ENCODE measurements at places on chromosomes 12 and 14.

DNA sequence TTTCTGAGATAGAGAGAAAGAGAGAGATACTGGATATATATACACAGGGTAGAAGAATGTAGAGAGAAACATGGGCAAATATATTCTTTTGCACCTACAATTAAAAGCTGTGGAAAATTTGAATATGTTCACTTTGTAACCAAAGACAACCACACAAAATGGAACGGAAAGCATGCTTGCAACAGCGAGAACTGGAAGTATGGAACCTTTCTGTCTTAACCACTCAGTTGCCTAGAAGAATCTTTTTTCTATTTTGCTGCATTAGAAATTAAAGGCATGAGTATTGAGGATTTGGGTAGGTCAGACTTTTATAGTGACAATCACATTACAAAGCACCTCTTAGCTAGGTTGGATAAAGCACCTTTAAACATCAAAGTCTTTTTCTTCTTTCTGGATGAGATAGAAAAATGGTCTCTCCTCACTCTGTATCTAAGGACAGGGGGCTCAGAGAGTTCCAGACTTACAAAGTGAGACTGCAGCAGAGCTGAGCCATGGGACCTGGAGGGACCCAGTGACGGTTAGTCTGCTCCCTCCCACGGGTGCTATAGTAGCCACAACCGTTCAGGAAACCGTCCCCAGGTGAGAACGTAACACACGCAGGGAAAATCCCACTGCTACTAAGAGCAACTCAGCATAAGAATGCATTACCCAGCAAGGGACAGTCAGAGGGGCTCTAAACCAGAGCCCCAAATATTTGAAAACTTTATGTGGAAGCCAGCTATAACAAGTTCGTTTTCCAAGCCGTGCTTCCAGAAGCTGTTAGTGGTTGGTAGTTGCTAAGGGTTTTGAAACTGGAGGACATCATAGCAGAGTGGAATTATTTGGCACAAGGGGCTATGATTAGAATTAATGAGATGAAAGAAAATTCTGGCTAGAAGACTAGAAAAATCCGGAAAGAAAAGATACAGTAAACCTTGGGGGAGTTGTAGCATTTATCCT is 97.1 kb downstream of the DAD1 start:
- DNase-seq = peak; percentile 54

GRCh38 chr14:35940291-35940690 is 114.2 kb downstream of the BRMS1L start:
- no peak for DNase-seq

- no peak for DNase-seq
These were observed 80.2 kb downstream of the SLC4A8 start for GRCh38 chr12:51504851-51505250.

GRCh38 chr12:79547735-79548609 is 142.8 kb downstream of the PAWR start:
- DNase-seq = no peak

GRCh38 chr12:958588-959123 is 9.2 kb upstream of the RAD52 start:
- no peak for DNase-seq

DNA sequence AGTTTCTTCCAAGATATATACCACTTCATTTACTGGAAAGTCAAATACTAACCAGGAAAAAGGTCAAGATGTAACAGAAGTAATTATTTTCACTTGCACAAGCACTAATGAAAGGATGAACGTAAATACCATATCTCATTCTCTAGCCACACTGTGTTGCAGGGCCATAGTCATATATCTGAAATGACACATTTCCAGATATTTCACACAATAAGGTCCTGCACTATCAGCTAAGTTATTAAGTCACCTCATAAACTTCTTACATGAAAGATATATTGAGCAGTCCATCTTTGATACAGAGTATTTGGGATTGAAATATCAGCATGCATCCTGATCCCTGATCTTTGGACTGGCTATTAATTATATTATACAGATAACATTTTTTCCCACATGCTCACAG is 783.3 kb upstream of the MGAT4C start:
- no peak for DNase-seq

- no peak for DNase-seq
These were observed 30.0 kb downstream of the NOC4L start for GRCh38 chr12:132174015-132174838.

Data from CD4-positive, alpha-beta T cell treated with Interleukin-4 for 4 hours (primary cell).